ENCODE measurements at places on chromosomes 6 and 20.

GRCh38 chr6:89068695-89069094 is 11.9 kb upstream of the PNRC1 start:
- DNase-seq = no peak

- DNase-seq = no peak
Observed at GRCh38 chr20:32672394-32672981, 1.3 kb downstream of the C20orf203 start.

DNA sequence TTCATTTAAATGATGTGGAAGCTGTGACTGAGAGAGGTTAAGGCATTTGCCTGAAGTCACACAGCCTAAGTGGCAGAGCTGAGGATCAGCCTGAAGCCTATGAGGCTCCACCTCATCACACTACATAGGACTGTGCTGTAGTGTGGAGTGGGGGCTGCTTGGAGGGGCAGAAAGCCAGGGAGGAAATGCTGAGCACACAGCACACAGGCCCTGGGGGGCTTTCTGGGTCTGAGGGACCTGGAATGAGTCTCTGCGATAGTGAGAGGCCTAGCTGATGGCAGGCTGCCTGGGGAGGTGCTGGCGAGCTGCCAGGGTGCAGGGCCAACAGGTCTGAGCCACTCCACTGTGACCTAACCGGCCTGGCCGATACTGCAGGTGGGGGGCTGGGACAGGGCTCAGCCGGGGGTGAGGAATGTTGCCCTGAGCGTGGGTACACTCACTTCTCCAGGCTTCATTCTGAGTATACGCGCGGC is 2.2 kb upstream of the ARHGAP40 start:
- DNase-seq = no peak

DNA sequence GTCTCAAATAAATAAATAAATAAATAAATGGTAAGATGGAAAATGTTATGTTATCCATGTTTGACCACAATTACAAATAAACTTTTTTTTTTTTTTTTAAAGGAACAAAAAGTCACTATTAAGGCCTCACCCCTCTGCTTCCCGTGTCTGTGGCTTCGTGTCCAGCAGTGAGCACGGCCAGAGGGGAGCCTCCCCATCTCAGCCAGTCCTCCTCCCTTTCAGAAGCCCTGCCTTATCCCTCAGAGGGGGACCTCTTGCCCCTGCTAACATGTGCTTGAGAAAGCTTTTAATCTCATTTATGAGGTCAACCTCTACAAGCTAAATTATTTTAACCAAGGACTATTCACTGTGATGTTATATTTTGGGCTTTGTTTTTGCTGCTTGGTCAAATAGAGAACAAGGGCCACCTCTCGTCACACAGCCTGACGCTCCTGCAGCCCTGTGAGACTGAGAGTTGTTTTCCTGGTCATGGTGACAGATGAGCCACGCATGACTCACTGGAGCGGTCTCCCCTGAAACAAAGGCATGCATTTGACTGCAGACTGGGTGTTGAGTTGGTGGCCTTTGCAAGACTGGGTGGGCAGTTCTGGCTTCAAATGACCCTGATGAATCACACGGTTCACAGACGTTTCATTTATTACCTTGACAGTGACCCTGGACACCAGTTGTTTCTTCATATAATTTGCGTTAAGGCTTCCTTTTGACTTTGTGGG is 131.8 kb downstream of the TIAM2 start:
- no peak for DNase-seq

DNA sequence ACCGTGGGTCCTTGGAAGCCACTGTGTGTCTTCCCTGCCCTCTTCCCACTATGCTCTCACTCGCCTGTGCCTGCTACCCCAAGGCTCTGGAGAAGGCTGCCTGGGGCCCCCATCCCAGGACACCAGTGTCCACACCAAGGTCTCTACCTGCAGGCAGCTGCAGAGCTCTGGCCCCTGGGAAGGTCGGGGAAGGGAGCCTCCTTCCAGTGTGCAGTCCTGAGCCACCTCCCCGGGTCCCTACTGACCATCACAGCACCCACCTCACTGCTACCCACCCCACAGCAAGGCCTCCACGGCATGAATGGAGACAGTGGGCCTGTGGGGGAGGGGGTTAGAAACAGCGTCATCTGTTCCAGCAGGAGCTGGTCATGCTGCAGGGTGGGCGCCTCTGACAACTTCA is 35.6 kb downstream of the RBM38 start:
- DNase-seq = no peak

- no peak for DNase-seq
Observed at GRCh38 chr6:130357436-130357835, 8.4 kb upstream of the TMEM200A start.

- DNase-seq = no peak
Observed at GRCh38 chr6:139257821-139258398, 33.9 kb downstream of the TXLNB start.

DNA sequence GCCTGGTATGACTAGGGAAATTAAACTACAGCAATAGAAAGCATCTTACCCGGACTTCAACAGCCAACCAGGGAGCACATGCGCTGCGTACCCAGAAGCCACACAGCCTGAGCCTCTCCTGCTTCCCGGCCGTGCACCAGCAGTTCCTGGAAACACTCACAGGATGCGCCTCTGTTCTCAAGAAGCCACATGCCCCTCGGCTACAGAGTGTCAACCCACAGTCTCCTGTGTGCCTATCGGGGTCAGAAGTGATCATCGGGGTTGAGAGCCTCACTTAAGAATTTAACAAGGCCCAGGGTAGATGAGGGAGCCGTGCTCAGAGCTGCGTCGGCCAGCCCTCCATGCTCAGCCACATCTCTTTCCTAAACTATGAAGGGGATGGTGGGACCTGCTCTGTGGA is 147.2 kb upstream of the GGTLC1 start:
- DNase-seq = no peak

DNA sequence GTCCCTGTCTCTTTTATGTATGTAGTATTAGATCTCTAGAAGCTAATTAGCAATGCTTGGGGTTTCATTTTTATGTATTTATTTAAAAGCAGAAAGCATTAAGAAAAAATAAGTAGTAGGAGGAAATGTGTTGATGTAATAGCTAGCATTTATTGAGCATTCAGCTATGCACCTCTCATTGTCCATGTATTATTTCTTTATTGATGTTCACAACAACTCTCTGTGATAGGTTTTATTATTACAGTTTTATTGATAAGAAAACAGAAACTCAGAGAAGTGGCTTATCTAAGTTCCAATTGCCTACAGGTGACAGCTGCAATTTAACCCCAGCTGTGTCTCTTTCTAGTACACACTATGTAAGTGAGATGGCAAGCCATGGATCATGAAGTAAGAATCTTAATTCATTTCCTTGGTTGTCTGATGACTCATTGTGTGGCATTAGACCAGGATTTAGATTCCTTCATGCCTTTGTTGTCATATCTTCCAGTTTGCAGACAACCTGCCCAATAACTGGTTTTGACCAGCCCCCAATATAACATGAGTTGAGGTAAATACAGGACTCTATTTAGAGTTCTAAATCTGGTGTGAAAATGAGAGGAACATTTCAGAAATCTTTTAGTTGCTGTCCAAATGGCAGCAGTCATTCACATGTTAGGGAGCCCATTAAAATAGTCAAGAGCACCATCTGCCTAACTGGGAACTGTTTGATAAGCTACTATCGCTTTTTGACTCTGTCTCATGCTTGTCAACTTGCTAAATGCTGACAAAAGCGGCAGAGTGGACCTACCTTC is 170.8 kb upstream of the PHACTR1 start:
- DNase-seq = no peak

DNA sequence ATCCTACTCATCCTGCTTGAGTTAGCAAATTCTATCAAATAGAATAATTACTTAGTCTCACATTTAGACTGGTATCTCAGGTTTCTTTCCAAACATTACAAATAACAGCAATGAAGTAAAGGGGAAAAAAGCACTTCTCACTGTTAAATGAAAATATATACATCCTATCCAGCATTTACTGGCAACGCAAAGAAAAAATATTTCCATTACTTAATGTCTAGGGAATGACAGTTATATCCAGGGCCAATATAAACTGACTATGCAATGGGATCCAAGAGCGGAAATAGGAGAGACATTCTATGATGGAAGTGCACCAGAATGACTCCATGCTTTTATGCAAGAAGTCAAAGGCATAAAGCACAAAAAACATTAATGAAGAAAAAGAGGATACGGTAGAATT is 60.3 kb downstream of the ME1 start:
- no peak for DNase-seq

DNA sequence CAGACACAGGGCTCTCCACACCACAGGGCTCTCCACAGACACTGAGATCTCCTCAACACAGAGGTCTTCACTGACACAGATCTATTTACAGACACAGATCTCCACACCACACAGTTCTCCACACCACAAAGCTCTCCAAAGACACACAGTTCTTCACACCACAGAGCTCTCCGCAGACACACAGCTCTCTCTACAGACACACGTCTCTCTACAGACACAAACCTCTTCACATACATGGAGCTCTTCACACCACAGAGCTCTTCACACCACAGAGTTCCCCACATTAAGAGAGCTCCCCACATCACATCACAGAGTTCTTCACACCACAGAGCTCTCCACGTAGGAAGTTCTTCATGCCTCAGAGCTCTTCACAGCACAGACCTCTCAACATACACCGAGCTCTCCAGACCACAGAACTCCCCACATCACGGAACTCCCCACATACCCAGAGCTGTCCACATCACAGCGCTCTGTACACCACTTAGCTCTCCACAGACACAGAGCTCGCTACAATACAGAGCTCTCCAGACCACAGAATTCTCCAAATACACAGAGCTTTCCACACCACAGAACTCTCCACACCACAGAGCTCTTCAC is 53.9 kb downstream of the ERMARD start:
- DNase-seq = no peak

Measured in iPS DF 19.7 (cell line).